Epithelial cell of proximal tubule (primary cell): ENCODE measurements at places on chromosomes 2 and 18. TPM values are rescaled to one million over a fixed set of nuclear protein-coding genes. Genes with fewer than 3 reads are reported as not detected.

FLACC1 gene
- total RNA-seq = 0.22 TPM in 1 of 2 replicates, not detected in the other

DNA sequence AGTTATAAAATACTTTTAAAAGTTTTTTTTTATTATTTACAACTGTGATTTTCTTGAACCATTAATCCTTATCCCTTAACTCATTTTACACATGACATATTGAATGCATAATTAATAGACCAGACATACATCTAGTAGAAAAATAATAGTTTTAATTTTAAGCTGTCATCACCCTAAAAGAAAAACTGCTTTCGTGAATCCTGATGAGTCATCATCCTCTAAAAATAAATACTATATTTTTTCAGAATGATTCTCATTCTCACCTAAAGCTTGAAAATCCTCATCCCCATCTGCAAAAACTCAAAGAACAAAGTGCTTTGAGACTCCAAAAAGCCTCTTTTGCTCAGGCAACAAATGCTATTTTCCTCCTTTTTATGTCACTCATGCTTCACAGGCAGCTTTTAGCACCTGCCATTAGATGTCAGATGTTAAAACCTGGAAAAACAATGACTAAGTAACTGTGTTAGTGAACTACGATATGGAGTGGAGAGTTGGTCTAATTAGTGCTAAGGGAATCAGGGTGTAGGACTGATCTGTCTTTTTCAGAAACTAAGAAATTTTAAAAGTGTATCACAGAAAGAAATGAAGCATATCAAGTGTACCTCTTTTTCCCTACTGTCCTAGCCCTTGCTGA lies 297.6 kb downstream of the TMX3 start:
- DNase-seq = no peak

SERPINB2 gene
- total RNA-seq = 1.6 and 1.9 TPM in 2 replicates

DNA sequence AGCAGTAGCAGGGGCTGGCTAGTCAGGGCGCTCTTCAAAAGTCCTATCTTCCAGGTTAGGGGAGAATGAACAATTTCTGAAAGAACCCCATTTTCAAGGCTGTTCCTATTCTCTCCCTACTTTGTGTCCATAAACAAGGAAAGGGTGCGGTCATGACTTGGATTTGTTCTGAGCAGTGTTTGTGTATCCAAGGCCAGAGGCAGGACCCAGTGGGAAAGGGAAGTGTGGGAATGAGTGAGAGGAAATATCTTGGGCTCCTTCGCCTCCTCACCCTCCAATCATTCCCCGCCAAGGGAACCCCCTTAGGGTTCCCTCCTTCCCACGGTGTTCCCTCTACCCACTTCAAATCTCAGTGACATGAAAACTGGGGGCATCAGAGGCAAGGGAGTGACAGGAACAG lies 25.5 kb upstream of the SPTBN1 start:
- no peak for DNase-seq

DNA sequence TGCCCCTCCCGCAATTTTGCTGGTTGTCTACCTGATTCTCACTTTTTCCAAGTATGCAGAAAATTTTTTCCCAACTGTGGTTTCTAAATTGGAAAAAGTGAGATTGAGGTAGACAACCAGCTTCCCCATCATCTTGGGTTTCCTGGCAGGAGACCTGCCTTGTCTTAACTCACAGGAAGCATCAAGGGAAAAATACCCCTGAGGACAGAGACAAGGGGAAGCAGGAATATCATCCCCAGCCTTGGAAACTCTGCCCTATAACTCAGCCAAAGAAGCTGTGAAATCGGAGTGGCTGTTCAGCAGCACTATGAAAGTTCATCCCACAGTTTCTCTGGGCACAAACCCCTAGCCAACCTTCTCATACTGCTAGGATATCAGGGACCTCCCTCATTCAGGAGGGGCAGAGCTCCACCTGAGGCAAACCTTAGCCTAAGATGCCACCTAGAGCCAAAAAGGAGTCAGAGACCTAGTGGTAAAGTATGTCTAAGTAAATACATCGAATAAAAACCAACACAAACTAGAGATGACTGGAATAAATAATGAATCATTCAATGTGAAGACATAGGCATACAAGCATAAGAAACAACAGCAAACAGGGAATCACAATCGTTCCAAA lies 68.2 kb downstream of the ZSWIM2 start:
- DNase-seq = no peak

CFAP65 gene
- total RNA-seq = 1.1 TPM in 1 of 2 replicates, not detected in the other
